ENCODE measurements at places on chromosomes 7 and 10. TPM values are rescaled to one million over a fixed set of nuclear protein-coding genes. Genes with fewer than 3 reads are reported as not detected.

The CCDC146 gene
- not detected for polyA plus RNA-seq

The CH25H gene
- polyA plus RNA-seq, result 0.93 TPM

The AMZ1 gene
- polyA plus RNA-seq, result not detected

The UBE2D4 gene
- 7.8 TPM for polyA plus RNA-seq

The ACSL5 gene
- 62.8 TPM for polyA plus RNA-seq

The GDF2 gene
- polyA plus RNA-seq, result not detected

The TCERG1L gene
- not detected for polyA plus RNA-seq

The TUBAL3 gene
- polyA plus RNA-seq, result not detected

The FUOM gene
- 40.9 TPM for polyA plus RNA-seq

The CHN2 gene
- not detected for polyA plus RNA-seq

The HOXA4 gene
- polyA plus RNA-seq, result not detected

The SPDYE2B gene
- polyA plus RNA-seq, result 0.42 TPM

The GPRIN2 gene
- polyA plus RNA-seq, result not detected

The FAM237B gene
- not detected for polyA plus RNA-seq

The MACC1 gene
- polyA plus RNA-seq, result 0.40 TPM

The OR2A1 gene
- polyA plus RNA-seq, result not detected

The HOXA5 gene
- not detected for polyA plus RNA-seq

GRCh38 chr7:106037489-106038176 lies 74.5 kb downstream of the SYPL1 start:
- peak overlapping the region; percentile 33 for H3K27ac ChIP-seq
- DNase-seq, result no peak
- no peak overlapping the region for H3K4me3 ChIP-seq
- H3K36me3 ChIP-seq, result no peaks in the 10 kb centered on the region
- H3K4me1 ChIP-seq, result peaks cover 25% of the 10 kb centered on the region
- H3K27me3 ChIP-seq, result peaks cover 8% of the 10 kb centered on the region

- no peak overlapping the region for H3K4me3 ChIP-seq
- DNase-seq, result no peak
- H3K4me1 ChIP-seq, result peaks cover 10% of the 10 kb centered on the region
- peaks cover 8% of the 10 kb centered on the region for H3K36me3 ChIP-seq
- H3K27ac ChIP-seq, result no peak overlapping the region
These were observed 136.2 kb downstream of the PRPF18 start for GRCh38 chr10:13722747-13723653.

DNA sequence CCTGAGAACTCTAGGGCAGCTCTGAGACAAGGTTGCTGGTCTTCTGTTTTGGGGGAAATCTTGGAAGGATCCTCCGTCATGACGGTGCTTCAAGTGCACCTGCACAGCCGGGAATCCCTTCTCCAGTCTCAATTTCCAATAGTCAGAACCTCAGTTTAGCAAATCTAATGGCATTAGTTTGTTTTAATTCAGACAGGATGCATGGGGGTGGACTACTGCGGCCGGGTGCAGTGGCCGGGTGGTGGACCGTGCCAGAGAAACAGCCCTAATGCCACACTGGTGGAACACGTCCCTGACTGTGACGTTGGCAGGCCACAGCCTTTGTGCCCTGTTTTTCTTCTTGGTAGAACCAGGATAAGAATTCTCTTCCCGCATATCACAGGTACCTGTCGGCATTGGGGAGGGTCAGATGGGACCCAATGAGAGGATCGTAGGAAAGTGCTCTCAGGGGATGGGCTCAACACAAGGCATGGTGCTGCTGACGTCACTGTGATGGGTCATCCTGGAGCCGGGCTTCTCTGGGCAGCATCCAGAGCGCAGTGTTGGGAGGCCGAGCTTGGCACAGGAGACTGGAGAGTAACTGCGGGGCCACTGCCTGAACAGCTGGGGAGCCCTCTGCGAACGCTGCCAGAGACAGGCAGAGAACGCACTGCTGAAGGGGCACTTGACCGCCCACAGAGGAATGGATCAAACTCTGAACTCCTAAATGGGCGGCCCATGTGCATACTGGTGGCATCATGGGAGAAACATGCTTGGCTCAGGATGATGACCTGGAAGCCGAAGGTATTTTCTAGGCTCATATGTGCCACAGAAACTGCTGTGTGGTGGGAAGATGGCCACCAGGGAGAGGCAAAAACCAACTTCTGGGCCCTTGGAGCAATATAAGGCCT lies 313.8 kb upstream of the SHH start:
- no peak overlapping the region for H3K27ac ChIP-seq
- no peaks in the 10 kb centered on the region for H3K27me3 ChIP-seq
- no peaks in the 10 kb centered on the region for H3K4me1 ChIP-seq
- no peaks in the 10 kb centered on the region for H3K36me3 ChIP-seq

DNA sequence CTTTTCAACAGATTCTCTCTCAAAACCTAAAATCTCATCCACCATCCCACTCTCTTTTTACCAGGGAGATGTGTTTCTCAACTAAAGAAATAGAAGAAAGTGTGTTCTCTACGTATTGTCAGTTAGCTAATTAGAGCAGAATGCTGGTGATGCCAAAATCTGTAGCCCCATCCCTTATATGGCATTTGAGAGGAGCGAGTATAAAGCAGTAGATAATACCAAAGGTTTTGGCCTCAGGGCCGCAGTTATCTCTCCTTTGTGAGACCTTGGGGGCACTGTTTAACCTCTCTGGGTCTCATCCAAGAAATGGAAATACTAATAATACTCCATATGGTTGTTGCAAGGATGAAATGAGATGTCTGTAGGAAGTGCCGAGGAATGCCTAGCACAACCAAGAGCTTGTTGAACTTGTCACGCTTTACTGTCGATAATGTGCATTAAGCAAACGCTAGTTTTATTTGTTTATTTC lies 456 bp upstream of the DLD start:
- peaks cover 4% of the 10 kb centered on the region for H3K27me3 ChIP-seq
- no peak for DNase-seq
- H3K4me1 ChIP-seq, result peaks cover 26% of the 10 kb centered on the region
- peak overlapping the region; percentile 100 for H3K27ac ChIP-seq
- peaks cover 7% of the 10 kb centered on the region for H3K36me3 ChIP-seq
- H3K4me3 ChIP-seq, result peak overlapping the region; percentile 98

GRCh38 chr10:70728328-70728727 lies 56.0 kb downstream of the ADAMTS14 start:
- no peaks in the 10 kb centered on the region for H3K4me1 ChIP-seq
- no peak overlapping the region for H3K4me3 ChIP-seq
- no peaks in the 10 kb centered on the region for H3K36me3 ChIP-seq
- H3K27me3 ChIP-seq, result peaks cover 11% of the 10 kb centered on the region

- no peaks in the 10 kb centered on the region for H3K4me1 ChIP-seq
- H3K36me3 ChIP-seq, result peaks cover 8% of the 10 kb centered on the region
- H3K27me3 ChIP-seq, result no peaks in the 10 kb centered on the region
- no peak overlapping the region for H3K27ac ChIP-seq
- no peak overlapping the region for H3K4me3 ChIP-seq
These were observed 527.3 kb downstream of the ZNF33B start for GRCh38 chr10:42111076-42111475.

DNA sequence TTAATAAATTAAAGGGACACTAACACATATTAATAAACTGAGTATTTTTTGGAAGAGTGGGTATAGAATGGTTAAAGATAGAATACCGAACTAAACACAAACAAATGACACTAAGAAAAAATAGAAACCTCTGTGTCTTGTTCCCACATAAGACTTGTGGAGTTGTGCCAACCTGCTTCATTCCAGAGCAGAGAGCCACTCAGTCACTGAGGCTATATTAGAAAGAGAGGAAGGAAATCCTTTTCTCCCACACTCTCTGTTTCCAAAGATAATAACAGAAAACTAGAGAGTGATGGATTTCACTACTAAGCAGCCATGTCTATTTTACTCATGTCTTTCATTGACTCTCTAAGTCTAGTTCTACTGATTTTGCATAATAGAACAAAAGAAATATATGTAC lies 26.0 kb downstream of the CTNNA3 start:
- no peaks in the 10 kb centered on the region for H3K4me1 ChIP-seq
- H3K4me3 ChIP-seq, result no peak overlapping the region
- no peak overlapping the region for H3K27ac ChIP-seq
- H3K36me3 ChIP-seq, result no peaks in the 10 kb centered on the region
- peaks cover 12% of the 10 kb centered on the region for H3K27me3 ChIP-seq
- no peak for DNase-seq

GRCh38 chr7:537911-538634 lies 18.4 kb upstream of the PDGFA start:
- H3K27ac ChIP-seq, result no peak overlapping the region
- peaks cover 6% of the 10 kb centered on the region for H3K4me1 ChIP-seq
- no peaks in the 10 kb centered on the region for H3K36me3 ChIP-seq
- no peak overlapping the region for H3K4me3 ChIP-seq
- H3K27me3 ChIP-seq, result peaks cover 14% of the 10 kb centered on the region
- DNase-seq, result no peak

DNA sequence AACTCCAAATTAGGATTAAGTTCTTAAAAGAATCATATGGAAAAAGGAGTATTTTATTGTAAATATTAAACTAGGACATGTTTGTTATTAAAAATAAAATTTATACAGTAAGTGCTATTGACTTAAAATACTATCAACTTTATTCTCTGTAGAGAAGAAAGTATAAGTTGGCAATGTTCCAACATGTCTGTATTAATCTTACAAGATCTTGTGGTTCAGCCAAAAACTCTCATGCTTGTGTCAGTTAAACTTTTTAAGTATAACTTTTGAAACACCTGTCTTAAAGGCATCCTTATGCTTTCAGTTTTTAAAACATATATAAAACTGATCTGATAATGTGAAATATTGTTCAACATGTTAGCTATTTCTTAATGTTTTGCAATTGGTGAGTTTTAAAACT lies 160.7 kb downstream of the ZEB1 start:
- H3K27me3 ChIP-seq, result no peaks in the 10 kb centered on the region
- DNase-seq, result no peak
- peaks cover 20% of the 10 kb centered on the region for H3K36me3 ChIP-seq
- H3K4me3 ChIP-seq, result no peak overlapping the region
- H3K4me1 ChIP-seq, result no peaks in the 10 kb centered on the region

- no peak overlapping the region for H3K27ac ChIP-seq
- no peaks in the 10 kb centered on the region for H3K4me1 ChIP-seq
- no peak for DNase-seq
- H3K36me3 ChIP-seq, result no peaks in the 10 kb centered on the region
These were observed 9.4 kb upstream of the HERC4 start for GRCh38 chr10:68084469-68084868.

DNA sequence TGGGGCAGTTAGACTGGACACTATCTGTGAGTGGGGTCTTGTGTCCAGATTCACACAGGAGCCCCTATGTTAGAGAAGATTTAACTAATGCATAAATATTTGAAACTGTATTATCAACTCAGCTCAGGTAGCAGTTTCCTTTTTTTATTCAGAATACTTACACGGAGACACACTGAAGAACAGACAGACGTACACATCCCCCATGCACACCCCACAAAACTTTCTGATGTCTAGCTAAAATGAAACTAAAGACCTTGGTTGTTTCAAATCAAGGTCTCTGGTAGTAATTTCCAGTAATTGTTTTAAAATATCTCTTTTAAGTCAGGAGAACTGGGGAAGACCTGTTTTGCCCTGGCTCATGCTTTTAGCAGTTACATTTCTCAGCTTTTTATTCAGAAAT lies 55.7 kb upstream of the PRKCQ start:
- peaks cover 6% of the 10 kb centered on the region for H3K27me3 ChIP-seq
- no peaks in the 10 kb centered on the region for H3K36me3 ChIP-seq
- H3K27ac ChIP-seq, result no peak overlapping the region
- H3K4me3 ChIP-seq, result no peak overlapping the region
- no peak for DNase-seq

DNA sequence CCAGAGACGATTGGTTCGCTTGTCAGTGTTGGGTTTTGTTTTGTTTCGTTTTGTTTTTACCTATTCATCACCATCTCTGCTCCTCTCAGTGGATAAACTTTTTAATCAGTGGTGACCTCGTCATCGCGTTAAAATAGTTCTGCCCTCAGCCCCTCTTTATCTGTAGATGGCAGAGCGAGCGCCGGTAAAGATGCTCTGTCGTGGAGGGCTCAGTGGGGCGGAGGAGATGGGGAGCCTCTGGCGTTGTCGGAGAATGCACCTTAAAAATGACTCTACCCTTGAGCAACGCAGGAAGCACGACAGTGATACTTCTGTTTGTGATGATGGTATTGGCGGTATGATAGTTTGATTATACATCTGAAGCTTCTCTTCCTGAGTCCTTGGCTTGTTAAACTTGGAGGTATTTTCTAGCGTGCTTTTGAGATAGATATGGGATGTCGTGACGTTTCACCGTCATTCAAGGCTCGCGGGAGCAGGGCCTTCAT lies 554 bp downstream of the CSGALNACT2 start:
- peak overlapping the region; percentile 99 for H3K27ac ChIP-seq
- no peaks in the 10 kb centered on the region for H3K36me3 ChIP-seq
- peak; percentile 58 for DNase-seq
- H3K4me1 ChIP-seq, result peaks cover 62% of the 10 kb centered on the region
- H3K4me3 ChIP-seq, result peak overlapping the region; percentile 96
- no peaks in the 10 kb centered on the region for H3K27me3 ChIP-seq

- peaks cover 4% of the 10 kb centered on the region for H3K36me3 ChIP-seq
- no peak overlapping the region for H3K4me3 ChIP-seq
- no peak overlapping the region for H3K27ac ChIP-seq
- H3K4me1 ChIP-seq, result peaks cover 11% of the 10 kb centered on the region
- no peak for DNase-seq
These were observed 27.2 kb upstream of the JMJD1C start for GRCh38 chr10:63493004-63493403.

- H3K27ac ChIP-seq, result no peak overlapping the region
- H3K4me3 ChIP-seq, result no peak overlapping the region
- no peak for DNase-seq
These were observed 292.4 kb downstream of the GATA3 start for GRCh38 chr10:8346861-8347260.

- H3K27me3 ChIP-seq, result no peaks in the 10 kb centered on the region
- peak overlapping the region; percentile 62 for H3K27ac ChIP-seq
- DNase-seq, result no peak
These were observed 28.2 kb downstream of the ADK start for GRCh38 chr10:74179111-74179710.

GRCh38 chr10:127441350-127442219 lies 107.5 kb upstream of the NPS start:
- H3K4me3 ChIP-seq, result no peak overlapping the region
- H3K4me1 ChIP-seq, result no peaks in the 10 kb centered on the region
- no peaks in the 10 kb centered on the region for H3K27me3 ChIP-seq
- no peaks in the 10 kb centered on the region for H3K36me3 ChIP-seq

DNA sequence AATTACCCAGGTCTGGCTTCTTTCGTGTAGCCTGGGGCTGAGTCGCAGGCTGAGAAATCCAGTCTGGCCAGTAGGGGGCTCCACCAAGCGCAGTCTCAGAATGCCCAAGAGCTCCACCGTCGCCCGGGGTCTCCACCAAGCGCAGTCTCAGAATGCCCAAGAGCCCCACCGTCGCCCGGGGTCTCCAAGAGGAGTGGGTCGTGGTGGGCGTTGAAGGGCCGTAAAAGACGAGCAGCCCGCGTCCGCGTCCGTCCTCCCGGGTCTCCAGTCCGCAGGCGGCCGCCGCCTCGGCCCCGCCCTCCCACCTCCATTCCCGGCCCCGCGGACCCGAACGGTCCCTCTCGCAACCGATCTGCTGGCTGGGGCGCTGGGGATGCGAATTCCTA lies 892 bp upstream of the ZYX start:
- H3K27me3 ChIP-seq, result no peaks in the 10 kb centered on the region
- H3K4me3 ChIP-seq, result peak overlapping the region; percentile 95
- peak; percentile 78 for DNase-seq
- peaks cover 19% of the 10 kb centered on the region for H3K4me1 ChIP-seq

GRCh38 chr7:105098863-105099515 lies 85.0 kb downstream of the KMT2E start:
- H3K27ac ChIP-seq, result peak overlapping the region; percentile 33
- H3K4me3 ChIP-seq, result no peak overlapping the region
- no peak for DNase-seq
- H3K27me3 ChIP-seq, result no peaks in the 10 kb centered on the region
- peaks cover 15% of the 10 kb centered on the region for H3K36me3 ChIP-seq
- H3K4me1 ChIP-seq, result peaks cover 5% of the 10 kb centered on the region
